CD4-positive, alpha-beta T cell treated with Interleukin-21 for 1 hour (primary cell): ENCODE measurements at places on chromosomes 11 and 22.
A peak's percentile ranks its signal among the peaks of the same experiment; 100 is the strongest.

DNA sequence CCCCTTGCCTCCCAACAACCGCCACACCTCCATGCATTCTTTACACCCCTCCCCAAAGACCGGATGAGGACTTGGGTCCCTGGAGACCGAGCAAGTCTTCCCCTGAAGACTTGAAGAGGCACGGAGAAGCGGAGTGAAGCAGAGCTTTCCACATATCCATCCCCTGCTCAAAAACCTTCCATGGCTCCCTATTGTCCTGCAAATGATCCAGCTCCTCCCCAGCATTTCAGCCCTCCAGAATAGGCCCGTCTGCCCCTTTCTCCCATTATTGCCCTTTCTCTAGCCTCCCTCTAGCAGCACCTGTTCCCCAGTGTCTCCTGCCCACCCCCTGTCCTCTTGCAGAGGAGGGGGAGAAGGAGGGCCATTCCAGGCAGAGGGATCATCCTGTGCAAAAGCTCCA, 59.8 kb downstream of the CYTH4 start:
- no peak for DNase-seq

- no peak for DNase-seq
Measured at GRCh38 chr11:132123449-132123848, 753.0 kb downstream of the NTM start.

DNA sequence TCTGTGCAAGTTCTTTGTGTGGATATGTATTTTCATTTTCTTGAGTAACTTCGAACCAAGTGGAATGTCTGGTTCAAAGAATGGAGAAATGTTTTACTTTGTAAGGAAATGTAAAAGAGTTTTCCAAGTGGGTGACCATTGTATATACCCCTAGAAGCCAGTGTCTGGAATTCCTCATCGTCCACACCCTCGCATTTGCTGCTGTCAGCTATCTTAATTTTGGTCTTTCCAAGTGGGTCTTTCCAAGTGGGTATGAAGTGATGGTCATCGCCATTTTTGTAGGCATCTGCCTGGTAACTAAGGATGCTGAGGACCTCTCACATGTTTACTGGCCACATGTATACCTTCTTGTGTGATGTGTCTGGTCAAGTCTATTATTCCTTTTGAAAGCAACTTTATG, 547.5 kb downstream of the TBC1D22A start:
- DNase-seq: no peak

DNA sequence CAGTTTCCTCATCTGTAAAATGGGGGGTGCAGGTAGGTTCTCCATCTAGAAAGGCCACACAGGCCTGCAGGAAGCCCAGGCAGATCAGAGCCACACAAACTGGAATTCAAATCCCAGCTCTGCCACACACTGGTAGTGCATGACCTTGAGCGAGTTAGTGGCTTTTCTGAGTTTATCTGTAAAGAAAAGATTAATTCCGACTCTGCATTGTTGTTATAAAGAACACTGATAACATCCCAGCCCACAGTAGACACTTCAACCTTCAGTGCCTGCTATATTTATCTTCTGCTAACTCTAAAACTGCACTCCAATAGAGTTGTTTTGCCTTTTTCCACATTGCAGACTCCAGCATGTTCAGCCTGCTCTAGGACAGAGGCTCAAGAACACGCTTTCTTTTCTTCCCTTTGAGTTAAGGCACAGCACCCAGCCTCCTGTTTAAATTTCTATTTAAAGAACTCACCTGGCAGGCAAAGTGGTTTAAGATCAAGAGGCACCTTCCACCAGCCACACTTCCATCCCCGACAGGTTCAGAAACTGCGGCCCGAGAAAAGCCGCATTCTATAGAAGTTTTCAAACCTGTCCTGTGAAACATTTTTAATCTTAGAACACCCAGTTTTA, 133.9 kb downstream of the PLEKHA7 start:
- no peak for DNase-seq

DNA sequence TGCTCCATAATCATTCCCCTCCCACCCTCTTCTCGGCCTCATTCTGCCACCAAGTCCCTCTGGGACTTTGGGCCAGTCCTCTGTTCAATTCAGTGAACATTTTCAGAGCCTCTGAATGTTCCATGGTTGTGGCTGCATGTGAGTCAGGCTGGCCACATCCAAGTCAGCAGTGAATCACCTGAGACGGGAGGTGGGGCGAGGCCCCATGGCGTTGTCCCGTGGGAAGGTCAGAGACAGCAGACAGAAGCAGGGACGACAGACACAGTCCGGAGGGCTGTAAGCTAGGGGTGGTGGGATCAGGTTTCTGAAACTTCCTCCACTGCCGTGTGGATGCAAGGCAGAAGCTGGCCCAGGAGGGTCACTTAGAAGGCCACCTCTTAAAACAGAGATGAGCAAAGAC, 324.8 kb downstream of the MN1 start:
- no peak for DNase-seq

DNA sequence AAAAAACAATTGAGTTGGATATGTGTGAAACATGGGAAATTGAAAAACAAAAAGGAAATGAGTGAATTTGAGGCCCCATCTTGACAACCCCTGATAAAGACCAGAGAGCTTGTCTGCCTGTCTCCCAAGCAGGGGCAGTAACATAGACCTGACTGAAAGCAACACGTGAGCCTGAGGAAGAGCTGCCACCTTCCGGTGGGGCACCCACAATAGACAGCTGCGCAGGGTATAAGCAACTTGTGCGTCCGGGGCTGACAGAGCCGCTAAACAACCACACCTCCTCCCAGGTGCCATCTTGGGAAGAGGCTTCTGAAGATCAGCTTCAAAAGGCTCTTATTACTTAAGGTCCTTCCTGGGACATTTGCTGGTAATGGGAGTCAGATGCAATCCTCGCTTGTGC, 166.8 kb downstream of the NTM start:
- no peak for DNase-seq

DNA sequence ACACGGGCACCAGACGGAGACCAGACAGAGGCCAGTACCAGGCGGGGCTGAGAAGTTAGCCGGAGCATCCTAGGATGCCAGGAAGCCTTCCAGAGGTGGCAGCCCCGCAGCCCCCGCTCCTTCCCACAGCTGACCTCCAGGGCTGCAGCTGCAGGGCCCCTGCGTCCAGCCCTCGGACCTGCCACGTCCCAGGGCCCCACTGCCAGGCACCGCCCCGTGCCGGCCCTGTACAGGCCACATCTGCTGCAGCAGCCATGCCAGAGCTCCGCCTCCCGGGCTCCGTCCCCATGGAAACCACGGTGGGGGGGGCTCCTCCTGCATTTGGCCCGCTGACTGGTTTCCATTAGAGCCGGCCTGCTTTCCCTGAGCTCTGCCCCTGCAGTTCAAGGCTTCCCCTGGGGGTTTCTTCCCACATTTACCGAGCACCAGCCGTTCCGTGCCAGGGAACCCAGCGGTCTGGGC, 62.5 kb upstream of the PPARA start:
- DNase-seq: no peak

DNA sequence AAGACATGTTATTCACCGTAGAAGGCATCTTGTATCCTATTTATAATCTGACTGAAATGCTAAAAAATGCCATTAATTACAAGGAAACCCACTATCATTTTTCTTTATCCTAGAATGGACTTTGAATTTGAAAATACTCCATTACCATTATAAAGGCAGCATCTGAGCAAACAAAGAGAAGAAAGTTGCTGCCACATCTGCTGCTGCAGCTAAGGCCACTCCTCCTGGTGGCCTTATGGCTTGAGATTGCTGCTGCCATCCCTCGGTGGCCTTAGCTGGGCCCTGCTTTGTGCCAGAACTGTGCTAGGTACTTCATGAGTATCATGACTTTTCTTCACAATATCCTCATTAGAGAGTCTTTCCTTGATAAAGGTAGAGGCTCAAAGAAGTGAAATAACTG, 1210.1 kb upstream of the TENM4 start:
- no peak for DNase-seq

- no peak for DNase-seq
Measured at GRCh38 chr11:121435132-121435531, 17.0 kb upstream of the SORL1 start.

DNA sequence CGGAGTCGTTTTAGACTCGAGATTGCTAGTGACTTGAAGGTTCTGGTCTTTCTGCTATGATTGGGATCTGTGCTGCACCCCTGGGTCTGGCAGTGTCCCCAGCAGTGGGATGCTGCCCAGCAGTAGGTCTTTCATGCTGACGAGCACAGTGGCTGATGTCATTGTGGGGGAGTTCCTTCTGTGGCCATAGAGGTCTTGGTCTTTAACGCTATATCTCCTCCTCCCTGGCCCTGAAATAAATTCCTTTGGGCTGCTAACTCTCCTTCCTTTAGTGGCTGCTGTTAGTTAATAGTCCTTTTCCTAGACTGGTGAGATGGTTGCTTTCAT, 136.3 kb downstream of the TEAD1 start:
- no peak for DNase-seq

DNA sequence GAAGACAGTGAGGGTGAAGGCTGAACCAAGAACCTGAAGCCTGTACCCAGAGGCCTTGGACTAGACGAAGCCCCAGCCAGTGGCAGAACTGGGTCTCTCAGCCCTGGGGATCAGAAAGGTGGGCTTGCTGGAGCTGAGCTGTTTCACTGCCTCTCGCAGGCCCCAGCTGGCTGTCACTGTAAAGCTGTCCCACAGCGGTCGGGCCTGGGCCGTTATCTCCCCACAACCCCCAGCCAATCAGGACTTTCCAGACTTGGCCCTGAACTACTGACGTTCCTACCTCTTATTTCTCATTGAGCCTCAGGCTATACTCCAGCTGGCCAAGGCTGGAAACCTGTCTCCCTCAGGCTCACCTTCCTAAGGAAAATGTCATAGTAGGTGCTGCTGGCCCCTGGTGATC, 4.1 kb downstream of the PPP1CA start:
- no peak for DNase-seq

- DNase-seq: no peak
Measured at GRCh38 chr11:76639621-76640020, 30.9 kb downstream of the LRRC32 start.

- no peak for DNase-seq
Measured at GRCh38 chr11:127943763-127944162, 643.6 kb downstream of the ETS1 start.

- DNase-seq: no peak
Measured at GRCh38 chr22:36323855-36324331, 63.9 kb downstream of the MYH9 start.

DNA sequence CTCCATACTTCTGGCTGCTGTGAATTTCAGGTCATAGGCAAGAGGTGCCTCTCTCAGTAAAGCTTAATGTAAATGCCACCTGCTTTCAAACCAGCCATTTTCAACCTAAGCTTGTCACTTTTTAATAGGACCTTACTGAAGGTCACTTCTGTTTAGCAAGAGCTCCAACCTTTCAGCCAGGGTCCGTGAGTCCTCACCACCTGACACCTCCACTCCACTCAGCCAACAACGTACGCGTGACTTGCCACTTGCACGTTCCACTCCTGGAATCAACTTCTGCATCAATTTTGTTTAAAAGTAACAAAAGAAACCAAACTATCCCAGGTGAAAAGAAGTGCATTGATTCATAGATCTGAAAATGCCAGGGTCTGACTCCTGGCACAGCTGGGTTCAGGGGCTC, 114.4 kb downstream of the TRIM29 start:
- no peak for DNase-seq

DNA sequence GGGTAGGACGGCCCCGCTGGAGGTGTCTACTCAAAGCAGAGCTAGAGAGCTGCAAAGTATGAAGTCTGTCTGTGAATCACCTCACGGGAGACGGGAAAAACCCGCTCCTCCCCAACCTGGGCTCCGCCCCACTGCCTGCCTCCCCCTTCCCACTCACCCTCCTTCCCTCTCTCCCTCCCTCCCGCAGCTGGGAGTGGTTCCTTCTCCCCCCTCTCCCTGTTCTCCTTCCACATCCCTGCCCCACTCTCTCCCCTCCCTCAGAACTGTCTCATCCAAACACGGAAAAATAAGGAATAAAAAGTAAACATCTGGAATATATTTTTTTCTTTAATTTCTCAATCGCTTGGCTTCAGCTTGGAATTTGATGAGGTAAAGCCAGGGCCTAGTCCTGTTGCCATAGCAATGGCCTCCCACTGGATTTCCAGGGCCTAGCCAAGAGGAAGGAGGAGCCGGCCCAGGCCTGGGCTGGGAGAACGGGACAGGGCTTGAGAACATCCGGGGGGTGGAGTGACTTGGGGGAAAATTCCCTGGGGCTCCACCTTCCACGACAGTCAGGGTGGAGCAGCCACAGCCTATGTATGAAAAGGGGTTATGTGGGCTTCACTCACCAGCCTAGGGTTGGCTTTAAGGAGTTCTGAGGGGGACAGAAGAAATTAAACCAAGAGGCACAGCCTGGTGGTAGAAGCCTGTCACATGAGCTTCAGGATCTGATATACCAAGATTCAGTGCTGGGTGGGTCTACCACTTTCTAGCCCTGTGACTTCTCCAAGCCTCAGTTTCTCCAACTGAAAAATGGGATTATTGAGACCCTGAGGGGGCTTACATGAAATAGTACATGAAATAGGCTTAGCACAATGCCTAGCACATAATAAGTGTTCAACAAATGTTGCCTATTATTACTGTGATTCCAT, 2.2 kb downstream of the TNKS1BP1 start:
- DNase-seq: no peak

- no peak for DNase-seq
Measured at GRCh38 chr11:9138133-9138453, 46.7 kb upstream of the SCUBE2 start.

- DNase-seq: no peak
Measured at GRCh38 chr11:35605706-35606105, 12.6 kb upstream of the FJX1 start.

GRCh38 chr22:30036656-30037055, 43.6 kb upstream of the HORMAD2 start:
- no peak for DNase-seq

DNA sequence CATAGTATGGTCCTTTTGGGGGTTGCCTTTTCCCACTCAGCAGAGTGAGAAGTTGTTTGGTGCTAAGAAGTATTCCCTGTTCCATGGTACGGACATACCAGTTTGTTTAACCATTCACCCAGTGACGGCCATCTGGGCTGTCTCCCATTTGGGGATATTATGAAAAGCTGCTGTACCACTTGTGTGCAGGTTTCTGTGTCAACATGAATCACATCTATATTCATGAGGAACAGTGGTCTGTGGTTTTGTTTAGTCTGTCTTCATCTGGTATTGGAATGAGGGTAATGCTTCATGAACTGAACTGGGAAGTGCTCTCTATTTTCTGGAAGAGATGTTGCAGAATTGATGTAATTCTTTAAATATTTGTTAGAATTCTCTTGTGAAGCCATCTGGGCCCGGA, 89.5 kb downstream of the TRMU start:
- no peak for DNase-seq

DNA sequence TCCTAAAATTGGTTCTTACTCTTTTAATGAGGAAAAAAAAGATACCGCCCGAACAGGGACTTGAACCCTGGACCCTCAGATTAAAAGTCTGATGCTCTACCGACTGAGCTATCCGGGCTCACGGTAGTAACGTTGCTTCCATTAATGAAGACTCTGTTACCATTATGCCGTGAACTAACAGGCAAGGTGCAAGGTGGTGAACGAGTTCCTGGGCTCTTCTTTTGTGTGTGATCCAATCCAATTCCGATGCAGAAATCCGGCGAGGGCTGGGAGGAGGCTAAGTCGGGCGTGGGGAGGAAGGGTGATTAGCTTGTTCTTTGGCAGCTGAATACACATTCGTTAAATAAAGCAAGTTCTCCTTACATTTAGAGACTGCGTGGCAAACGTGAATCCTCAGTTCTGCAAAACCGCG, 49.0 kb downstream of the OR4D9 start:
- peak; percentile 85 for DNase-seq
